ENCODE measurements at places on chromosomes 1 and 21.

DNA sequence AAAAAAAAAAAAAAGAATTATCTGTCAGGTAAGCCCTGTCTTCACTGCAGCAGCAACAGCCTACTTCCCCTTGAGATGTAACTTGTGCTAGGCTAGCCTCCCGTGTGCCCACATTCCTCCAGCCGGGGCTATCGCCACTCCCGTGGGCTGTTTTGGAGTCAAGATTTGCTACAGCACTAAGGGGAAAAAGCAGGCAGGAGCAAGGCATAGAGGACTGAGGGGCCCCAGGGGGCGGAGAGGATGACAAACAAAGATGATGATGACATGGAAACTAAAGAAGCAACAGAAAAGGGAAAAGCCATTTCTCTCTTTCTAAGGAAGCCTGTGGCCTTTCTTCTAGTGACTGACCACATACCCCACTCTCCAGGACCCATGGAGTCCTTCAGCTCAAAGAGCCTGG, 1.9 kb downstream of the TNFAIP8L2 start:
- DNase-seq: no peak

DNA sequence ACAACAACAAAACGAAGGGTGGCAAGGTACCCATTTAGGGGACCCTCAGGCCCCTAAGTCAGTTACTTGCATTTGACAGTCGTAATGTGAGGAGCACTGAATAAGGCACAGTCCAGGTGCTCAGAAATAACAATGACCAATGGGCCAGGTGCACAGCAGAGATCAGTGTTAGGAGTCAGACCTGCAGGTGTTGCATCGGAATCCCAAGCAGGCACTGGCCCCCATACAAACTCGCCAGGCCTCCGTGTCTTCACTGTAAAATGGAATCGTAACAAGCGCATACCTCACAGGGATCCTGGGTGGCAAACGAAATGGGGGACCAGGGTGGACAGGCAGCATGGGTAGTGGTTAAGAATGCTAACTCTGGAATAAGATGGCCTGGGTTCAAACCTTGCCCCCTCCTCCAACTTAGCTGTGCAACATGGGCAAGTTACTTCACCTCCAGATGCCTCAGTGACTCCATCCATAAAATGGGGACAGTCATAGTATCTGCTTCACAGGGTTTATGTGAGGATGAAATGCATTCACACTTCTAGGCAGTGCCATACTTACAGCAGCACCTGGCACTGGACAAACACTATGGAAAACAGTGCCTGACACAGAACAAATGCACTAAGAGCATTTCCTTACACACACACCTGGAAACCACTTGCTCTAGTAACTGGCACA, 20.2 kb downstream of the RCAN1 start:
- no peak for DNase-seq

GRCh38 chr1:159647616-159648015, 60.0 kb downstream of the APCS start:
- peak; percentile 10 for DNase-seq

DNA sequence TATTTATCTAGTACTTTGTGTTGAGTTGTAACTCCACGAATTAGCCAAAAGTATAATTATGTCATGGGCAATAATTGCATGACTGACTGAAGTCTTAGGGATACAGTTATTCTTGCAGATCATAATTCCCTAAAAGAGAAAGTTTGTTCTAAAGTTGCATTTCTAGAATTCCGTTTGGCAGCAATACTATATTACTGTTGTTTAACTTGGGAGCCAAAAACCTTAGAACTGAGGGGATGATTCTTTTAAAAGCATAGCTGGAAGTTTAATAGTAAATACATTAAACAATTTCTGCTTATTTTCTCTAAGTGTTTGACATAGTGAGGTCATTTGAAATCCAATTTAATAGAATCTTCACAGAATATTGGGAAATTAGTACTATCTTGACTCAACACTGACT, 356.4 kb upstream of the ADAMTS5 start:
- DNase-seq: no peak
